Cardiac fibroblast (primary cell): ENCODE measurements at places on chromosomes 7 and 10.

GRCh38 chr7:42012786-42013360, 224.1 kb downstream of the GLI3 start:
- DNase-seq = no peak

- no peak for DNase-seq
These were observed 7.0 kb downstream of the C10orf67 start for GRCh38 chr10:23337616-23338015.

- peak; percentile 95 for DNase-seq
These were observed 42.7 kb downstream of the LDB3 start for GRCh38 chr10:86710987-86711512.

DNA sequence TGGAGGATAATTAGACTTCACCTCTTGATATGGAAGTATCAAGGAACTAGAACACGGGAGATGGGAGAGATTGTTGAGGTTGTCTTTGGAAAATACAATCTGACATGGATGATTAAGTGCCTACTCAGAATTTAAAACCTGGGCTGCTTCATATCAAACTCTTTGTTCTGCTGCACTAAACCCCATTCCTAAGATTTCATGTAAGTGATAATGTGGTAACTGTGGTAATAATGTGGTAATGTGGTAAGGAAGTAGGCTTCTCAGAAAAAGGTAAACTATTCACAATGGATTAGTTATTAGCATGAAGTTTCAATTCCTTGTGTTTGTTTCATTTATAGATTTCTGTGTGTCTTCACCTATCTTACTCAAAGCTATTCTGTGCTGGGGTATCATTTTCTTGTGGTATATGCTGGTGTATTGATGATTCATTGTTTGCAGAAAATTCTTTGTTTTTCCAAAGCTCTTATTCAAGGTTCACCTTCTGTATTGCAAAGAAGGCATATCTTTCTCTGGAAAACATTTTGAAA, 129.9 kb upstream of the TAC1 start:
- no peak for DNase-seq

- DNase-seq = peak; percentile 50
These were observed 64.6 kb upstream of the CREB5 start for GRCh38 chr7:28347475-28348318.

GRCh38 chr7:128660596-128660995, 11.5 kb upstream of the GARIN1A start:
- DNase-seq = no peak

DNA sequence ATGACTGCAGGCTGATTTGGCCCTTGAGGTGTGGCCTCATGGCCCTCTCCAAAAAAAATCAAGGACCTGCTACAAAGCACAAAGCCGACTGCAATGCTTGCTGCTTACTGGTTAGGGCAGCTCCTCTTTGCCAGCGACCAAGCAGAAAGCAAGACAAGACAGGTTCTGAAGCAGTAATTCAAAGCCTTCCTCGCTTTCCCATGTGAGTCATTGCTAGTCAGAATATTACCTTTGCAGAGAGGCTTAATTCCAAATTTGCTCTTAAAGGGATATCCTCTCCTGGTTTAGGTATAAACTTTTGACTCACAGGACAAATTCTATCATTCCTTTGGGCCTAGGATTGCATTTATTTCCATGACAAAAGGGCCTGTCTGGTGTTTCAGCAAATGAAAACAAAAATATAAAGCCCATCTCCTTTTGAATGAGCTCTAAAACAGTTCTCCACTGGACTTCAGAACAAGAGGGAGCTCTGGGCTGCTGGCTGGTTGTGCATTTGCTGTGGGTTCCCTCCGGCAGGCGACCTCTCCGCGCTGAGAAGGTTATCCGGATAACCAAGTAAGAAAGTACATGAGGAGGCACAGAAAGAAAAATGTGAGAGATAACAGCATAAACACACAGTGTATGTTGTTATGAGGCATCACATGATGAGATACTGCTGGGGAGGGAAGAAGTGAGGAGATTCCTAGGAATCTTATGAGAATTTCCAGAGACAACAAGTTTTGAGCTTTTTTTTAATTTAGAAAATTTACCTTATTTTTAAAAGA, 90.8 kb downstream of the EGFR start:
- peak; percentile 70 for DNase-seq

GRCh38 chr7:118169146-118169545, 14.8 kb upstream of the LSM8 start:
- peak; percentile 24 for DNase-seq

DNA sequence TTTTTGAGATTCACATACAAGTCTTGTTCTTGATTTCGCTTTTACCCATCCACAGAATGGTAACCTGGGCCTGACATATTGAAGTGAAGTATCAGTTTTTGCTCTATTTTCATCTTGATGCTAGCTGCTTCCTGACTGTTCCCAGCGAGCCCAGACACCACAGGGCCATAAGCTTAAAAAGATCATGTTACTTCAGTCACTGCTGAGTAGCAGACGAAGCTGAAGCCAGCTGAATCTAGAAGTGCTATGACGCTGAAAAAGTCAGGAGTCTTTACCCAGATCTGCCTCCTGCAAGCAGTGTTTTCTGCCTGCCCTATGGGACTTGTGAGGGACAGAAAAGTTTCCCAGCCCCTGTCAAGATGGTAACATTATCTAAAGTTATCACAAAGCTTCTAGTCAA, 2.7 kb upstream of the PRXL2A start:
- peak; percentile 13 for DNase-seq

GRCh38 chr10:51861731-51862130, 162.3 kb upstream of the CSTF2T start:
- DNase-seq = no peak

- no peak for DNase-seq
These were observed 180.5 kb upstream of the PDE1C start for GRCh38 chr7:32250471-32251260.

DNA sequence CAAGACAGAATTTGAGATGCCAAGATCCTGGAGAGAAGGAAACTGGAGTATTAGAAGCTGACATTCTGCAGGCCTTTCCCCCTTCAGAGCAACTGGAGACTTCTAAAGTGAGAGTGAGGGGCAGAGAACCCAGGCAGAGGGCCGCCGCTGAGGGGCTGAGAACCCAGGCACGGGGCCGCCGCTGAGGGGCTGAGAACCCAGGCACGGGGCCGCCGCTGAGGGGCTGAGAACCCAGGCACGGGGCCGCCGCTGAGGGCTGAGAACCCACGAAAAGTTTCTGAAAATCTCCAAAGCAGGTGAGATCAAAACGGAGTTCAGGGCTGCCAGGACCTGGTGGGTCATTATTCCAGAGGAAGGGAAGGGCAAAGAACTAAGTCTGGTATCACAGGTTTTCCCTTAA, 126.2 kb downstream of the DLG5 start:
- no peak for DNase-seq

DNA sequence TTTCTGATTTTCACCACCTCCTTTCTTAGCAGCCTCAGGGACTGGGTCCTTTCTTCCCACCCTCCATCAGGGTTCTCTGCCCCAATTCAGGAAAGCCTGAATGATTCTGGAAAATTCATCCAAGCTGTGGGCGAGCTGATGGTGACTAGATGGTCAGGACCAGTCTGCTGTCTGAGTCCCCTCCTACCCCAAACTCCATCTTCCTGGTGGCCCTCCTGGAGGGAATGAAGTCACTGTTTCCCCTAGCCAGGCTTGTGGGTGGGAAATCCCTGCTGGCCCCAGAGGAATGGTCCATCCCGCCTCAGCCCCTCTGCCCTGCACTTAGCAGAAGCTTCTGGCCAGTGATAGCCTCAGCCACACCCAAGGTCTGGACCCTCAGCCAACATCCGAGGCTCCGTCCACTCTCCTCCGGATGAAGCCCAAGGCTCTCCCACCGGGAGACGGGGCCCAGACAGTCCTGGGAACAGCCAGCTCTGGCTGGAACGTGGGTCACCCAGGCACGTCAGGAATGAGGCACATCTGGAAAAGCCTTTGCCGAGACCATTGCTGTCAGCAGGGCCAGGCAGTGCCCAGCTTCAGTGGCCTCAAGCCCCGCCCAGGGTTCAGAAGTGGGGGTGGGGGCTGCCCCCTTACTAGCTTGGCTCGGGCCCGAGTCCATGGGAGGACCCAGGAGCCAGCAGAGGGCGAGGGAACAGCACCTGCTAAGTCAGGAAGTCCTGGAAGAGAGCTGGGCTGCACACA, 4.0 kb upstream of the AQP1 start:
- no peak for DNase-seq

GRCh38 chr10:76150139-76150875, 718.9 kb downstream of the LRMDA start:
- no peak for DNase-seq

GRCh38 chr7:1121886-1122831, 34.2 kb downstream of the GPER1 start:
- DNase-seq = no peak

DNA sequence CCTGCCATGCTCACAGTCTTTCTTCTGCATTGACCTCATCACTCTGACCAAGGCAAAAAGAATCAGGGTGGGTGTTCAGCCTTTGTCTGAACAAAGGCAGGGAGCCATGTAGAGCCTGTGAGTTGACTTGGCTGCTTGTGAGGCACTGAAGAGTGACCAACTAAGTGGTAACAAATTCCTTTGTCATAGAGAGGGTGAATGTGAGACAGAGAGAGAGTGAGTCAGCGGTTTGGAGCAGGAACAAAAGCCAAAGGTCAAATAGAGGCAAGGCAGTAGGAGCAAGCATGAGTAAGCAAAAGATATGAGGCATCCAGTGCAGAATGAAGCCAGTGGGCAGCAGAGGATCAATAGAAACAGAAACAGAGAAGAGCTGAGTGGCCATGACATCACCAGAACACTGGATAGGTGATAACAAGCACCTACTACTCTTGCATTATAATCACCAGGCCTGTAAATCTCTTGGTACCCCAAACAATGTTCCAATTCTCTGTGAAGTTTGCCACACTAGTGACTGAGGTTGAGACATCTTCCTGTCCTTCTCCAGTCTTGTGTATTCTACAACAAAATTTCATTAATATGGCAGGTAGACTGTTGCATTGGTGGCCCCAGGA, 116.2 kb upstream of the LAMB4 start:
- peak; percentile 93 for DNase-seq

GRCh38 chr10:50251394-50251793, at the start of gene ASAH2:
Gene ASAH2, minus strand, starts transcription at chr10:50251516. Its CDS starts 2,906 bp downstream, at chr10:50248610.
- DNase-seq = no peak

GRCh38 chr10:5441106-5441505, 28.7 kb downstream of the NET1 start:
- no peak for DNase-seq

DNA sequence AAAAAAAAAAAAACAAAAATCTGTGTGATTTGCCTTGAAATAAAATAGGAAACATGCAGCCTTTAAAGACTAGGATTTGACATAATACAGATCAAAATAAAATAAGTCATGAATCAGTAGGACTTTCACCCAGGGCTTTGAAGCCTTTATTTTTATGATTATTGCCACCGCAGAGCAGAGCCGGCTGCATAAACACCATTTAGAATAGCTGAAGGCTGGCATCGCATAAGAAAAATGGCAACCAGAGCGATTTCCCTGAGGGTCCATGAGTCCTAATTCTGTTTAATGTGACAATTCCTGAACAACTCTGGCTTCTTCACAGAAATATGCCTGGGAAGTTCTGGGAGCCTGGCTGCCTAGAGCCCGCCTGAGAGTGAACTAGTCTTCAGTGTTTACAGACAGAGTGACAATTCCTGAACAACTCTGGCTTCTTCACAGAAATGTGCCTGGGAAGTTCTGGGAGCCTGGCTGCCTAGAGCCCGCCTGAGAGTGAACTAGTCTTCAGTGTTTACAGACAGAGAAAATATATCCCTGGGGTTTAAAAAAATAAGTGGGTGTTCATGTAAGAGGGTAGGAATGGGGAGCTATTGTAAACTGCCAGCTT, 112.0 kb downstream of the EEPD1 start:
- no peak for DNase-seq

- no peak for DNase-seq
These were observed 1.9 kb upstream of the EBF3 start for GRCh38 chr10:129965959-129966358.

GRCh38 chr7:41567031-41567730, 135.7 kb downstream of the INHBA start:
- DNase-seq = peak; percentile 33

- no peak for DNase-seq
These were observed 132.0 kb upstream of the CXCL12 start for GRCh38 chr10:44516891-44517290.

GRCh38 chr10:124092250-124092859, 1.0 kb downstream of the CHST15 start:
- peak; percentile 47 for DNase-seq

DNA sequence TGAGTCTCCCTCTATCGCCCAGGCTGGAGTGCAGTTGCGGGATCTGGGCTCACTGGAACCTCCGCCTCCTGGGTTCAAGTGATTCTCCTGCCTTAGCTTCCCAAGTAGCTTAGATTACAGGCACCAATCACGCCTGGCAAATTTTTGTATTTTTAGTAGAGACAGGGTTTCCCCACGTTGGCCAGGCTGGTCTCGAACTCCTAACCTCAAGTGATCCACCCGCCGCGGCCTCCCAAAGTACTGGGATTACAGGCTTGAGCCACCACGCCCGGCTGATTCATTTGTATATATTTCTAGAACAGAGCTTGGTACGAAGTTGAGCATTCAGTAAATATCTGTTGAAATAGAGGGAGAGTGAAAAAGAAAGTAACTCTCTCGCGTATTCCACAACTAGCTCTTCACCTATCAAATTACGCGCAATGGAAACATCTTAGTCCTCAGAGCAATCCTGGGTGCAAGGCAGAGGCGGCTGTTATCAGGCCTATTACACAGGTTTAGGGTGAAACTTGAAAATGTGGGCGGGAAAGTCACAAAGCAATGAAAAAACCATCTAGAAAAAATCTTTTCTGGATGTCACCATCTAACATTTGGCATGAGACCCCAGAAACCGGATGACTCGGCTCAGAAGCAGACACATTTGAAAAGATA, 707 bp upstream of the GHITM start:
- DNase-seq = no peak

GRCh38 chr10:42781893-42782445, 626 bp upstream of the BMS1 start:
- no peak for DNase-seq

- no peak for DNase-seq
These were observed 29.4 kb downstream of the ENTPD1 start for GRCh38 chr10:95785317-95785716.

GRCh38 chr7:136919820-136920219, 51.4 kb downstream of the CHRM2 start:
- no peak for DNase-seq

DNA sequence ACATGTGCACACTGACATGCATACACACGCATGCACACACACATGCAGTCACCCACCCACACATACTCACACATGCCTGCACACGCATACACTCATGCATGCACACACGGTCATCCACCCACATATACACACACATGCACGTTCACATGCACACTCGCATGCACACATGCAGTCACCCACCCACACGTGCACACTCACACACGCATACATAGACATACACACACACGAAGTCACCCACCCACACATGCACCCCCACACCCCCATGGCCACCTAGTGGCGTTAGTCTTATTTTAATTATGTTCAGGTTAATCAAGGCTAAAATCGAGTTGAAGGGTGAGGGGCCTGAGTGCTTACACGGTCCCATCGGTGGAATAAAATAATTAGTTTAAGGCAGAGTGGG, 96.8 kb downstream of the DNAJB6 start:
- DNase-seq = no peak
